ENCODE measurements at places on chromosomes 11 and 22.

DNA sequence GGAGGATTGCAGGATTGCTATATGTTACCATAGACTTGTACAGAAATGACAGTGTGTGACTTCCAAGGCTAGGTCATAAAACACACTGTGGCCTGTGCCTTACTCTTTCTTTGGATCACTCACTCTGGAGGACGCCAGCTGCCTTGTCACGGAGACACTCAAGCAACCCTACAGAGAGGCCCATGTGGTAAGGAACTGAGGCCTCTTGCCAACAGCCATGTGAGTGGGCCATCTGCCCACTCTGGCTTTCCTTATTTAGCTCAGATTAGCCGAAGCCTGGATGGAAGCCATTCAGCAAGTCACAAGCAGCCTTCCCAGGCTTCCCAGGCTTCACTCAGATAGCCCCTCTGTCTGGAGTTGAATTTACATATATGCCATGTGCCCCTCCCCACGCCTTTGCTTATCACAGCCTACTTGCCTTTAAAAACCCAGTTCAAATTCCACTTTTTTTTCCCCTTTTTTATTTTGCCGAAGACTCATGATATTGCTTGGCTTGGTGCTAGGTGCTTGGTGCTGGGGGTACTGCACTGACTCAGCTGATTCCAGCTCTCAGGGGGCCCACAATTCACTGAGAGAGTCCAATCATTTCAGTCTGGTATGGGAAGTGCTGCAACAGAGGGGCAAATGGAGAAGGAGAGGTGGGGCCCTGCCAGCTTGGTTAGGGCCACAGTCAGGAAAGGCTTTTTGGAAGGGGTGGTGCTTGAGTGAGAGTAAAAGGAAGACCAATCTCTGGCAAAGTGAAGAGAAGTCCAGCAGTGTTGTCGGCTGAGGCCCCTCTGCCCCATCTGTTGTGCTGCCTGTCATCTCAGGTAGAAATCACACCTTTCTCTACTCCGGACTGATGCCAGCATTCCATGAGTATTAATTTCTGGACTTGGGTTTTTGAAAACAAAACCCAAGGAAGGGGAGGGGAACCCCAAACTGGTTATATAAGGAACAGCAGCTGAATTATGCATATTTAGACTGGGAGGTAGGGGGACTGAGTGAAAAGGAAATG, 14.5 kb upstream of the P4HA3 start:
- DNase-seq = no peak

GRCh38 chr11:59184691-59185339, 12.9 kb downstream of the DTX4 start:
- no peak for DNase-seq

GRCh38 chr11:60130496-60130895, 42.0 kb downstream of the MS4A2 start:
- peak; percentile 55 for DNase-seq

DNA sequence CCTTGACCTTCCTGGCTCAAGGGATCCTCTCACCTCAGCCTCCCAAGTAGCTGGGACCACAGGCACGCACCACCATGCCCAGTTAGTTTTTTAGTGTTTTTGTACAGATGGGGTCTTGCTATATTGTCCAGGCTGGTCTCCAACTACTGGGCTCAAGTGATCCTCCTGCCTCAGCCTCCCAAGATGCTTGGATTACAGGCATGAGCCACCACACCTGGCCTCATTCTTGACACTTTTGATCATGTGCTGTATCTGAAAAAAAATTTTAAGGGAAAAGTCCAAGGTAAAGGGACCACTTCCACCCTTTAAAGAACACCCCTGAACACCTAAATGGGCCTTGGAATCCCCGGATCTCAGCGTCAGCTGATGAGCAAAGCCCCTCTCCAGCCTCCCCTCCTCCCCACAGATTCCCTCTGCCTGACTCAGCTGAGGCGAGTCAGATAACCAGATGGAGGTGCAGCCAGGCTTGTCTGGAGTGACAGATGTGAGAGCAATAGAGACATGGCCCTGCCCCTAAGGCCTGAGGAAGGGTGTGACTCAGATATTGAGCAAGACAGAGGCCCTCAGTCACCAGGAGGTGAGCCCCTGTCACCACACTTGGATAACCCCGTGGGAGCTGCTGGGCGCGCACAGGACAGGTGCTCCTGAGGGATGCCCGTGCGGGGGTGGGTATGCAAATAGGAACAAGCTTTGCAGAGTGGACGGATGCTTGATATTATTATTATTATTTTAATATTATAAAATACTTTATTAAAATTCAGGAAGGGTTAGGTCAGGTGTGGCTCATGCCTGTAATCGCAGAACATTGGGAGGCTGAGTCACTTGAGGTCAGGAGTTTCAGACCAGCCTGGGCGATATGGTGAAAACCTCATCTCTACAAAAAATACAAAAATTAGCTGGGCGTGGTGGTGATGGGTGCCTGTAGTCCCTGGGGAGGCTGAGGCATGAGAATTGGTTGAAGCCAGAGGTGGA, 5.0 kb upstream of the CCDC88B start:
- peak; percentile 77 for DNase-seq

DNA sequence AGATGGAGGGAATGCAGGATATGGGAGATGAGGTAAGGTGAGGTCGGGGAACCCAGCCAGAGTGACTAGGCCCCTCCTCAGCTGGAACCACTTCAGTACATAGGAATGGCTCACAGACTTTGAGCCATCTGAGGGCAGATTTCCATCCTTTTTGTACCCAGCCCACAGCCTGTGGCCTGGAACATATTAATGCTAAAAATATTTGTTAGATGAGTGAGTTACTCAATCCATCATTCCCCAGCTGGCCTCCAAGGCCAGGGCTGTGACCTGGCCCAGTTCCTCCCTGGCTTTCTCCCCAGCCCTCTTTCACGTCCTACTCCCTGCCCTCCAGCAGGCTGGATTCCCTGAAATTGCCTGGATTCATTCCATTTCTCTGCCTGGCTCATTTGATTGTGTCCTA, 57.2 kb upstream of the PRDM11 start:
- DNase-seq = no peak

DNA sequence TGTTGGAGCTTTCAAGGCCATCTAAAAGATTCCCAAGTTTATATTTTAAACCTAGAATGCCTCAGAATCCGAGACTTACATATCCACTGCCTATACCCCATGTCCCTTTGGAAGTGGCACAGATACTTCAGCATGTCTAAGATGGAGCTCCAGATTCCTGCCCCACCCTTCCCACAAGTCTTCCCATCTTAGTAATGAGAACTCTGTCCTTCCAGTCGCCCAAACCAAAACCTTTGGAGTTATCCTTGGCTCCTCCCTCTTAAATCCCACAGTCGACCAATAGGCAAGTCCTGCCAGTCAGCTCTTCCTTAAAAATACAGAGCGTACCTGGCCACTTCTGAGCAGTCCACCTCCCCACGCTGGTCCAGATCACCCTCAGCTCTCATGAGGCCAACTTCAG, 4.3 kb downstream of the POLD4 start:
- no peak for DNase-seq

GRCh38 chr22:19169002-19169946, 9.3 kb downstream of the SLC25A1 start:
- no peak for DNase-seq

GRCh38 chr11:75938543-75938942, 123.5 kb downstream of the UVRAG start:
- DNase-seq = no peak
